Caudate nucleus (tissue), 63 donors: ENCODE measurements at places on chromosomes 12 and 14.
A peak's percentile ranks its signal among the peaks of the same experiment; 100 is the strongest.

DNA sequence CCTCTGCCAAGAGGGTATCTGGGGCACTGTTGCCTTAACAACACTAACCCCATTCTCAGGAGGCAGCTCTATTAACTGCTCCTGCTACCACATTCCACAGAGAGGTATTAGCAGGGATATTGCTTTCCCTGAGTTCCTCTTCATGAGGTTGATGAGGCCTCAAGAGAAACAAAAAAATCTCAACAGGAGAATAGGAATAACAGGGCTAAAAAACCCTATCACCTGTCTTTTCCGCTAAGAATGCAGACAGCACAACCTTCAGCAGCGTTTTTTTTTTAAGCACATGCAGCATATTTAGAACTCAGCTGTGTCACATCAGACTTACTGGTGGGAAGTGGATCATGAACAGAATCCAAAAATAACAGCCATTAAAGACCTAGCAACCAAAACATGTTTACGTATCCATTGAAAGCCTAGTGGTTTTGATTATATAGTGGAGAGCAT lies 29.2 kb downstream of the ATF7 start:
- DNase-seq = no peak

GRCh38 chr12:96210376-96211055 lies 16.3 kb downstream of the ELK3 start:
- DNase-seq = no peak

GRCh38 chr14:61296719-61297502 lies 15.8 kb upstream of the TMEM30B start:
- no peak for DNase-seq

DNA sequence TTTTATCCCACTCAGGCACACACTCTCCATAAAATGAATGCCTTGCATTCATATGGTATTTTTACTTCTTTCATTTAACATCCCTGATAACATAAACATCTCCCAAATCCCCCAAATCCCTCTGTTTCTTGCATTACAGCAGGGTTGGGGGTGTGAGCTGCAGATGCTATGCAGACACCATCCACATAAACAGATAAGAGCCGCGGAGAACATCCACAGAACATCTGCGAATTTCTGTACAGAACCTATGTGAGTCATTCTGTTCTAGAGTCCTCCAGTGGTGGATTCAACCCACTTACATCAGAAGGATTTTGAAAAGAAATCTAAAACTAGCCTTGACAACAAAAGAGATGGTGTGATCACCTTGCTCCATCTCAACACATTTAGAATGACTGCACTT lies 20.3 kb downstream of the FBLN5 start:
- DNase-seq = no peak

GRCh38 chr14:73833530-73834260 lies 17.9 kb upstream of the PTGR2 start:
- DNase-seq = peak; percentile 27
